Stimulated activated CD4-positive, alpha-beta T cell treated with anti-CD3 and anti-CD28 coated beads, Interleukin-2, amount 100 ng/mL, for 48 hours (primary cell): ENCODE measurements at places on chromosomes 7 and 10.

DNA sequence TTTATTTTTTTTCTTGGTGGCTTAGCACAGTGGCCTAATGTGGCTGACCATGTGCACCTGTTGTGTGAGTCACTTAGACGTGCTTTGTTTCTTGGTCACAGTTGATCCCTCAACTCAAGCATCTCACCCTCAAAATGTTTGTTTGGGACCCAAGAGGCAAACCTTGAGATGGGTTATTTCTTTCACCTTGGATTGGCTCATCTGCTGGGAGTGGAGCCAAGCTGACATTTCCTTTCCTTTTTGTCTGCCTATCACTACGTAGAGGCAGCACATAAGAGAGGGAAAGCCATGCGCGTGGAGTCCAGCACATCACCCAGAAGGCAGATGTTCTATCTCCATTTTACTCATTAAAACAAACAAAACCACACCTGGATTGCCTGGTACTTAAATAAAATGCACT, 6.4 kb upstream of the PRKCQ start:
- DNase-seq, result no peak

- DNase-seq, result no peak
Measured at GRCh38 chr7:18902892-18903291, 214.5 kb downstream of the TWIST1 start.

DNA sequence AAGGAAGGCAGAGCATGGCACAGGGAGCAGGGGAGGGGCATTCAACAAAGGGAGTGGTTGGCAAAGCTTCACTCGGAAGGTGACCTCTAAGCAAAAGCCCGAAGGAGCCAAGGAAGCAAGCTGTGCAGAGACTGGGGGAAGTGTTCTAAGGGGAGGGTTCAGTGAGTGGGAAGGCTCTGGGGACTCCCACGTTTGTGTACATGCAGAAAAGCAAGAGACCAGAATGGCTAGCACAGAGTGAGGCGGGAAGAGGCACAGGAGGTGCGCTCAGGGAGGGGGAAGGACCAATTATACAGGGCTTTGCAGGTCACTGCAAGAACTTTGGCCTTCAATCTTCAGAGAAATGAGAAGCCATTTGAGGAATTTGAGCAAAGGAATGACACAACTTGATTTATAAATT, 7.4 kb downstream of the ARHGAP21 start:
- no peak for DNase-seq

DNA sequence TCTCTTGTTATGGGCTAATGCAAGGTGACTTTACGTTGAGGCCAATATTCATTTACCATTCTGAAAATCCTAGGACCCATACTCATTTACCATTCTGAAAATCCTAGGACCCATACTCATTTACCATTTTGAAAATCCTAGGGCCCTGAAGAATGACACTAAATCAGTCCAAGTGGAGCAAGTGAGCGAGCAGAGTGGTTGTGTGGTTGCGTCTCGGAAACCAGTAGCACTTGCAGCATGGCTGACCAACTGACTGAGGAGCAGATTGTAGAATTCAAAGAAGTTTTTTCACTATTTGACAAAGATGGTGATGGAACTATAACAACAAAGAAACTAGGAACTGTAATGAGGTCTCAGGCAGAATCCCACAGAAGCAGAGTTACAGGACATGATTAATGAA, 6.9 kb downstream of the SAR1A start:
- DNase-seq, result no peak
